H54 (cell line): ENCODE measurements at places on chromosomes 16 and 17.

GRCh38 chr17:42706732-42707131 is 24.4 kb downstream of the CNTNAP1 start:
- DNase-seq, result no peak

- DNase-seq, result no peak
Observed at GRCh38 chr17:41029633-41030245, at the start of gene KRTAP1-4. KRTAP1-4 (minus strand) TSS chr17:41030195; CDS start chr17:41030078, 117 bp downstream.

GRCh38 chr17:27984816-27985215 is 57.7 kb upstream of the NLK start:
- DNase-seq, result no peak

GRCh38 chr16:86466696-86467406 is 43.5 kb upstream of the FOXF1 start:
- no peak for DNase-seq

- no peak for DNase-seq
Observed at GRCh38 chr17:49548506-49549310, 27.0 kb upstream of the NXPH3 start.

DNA sequence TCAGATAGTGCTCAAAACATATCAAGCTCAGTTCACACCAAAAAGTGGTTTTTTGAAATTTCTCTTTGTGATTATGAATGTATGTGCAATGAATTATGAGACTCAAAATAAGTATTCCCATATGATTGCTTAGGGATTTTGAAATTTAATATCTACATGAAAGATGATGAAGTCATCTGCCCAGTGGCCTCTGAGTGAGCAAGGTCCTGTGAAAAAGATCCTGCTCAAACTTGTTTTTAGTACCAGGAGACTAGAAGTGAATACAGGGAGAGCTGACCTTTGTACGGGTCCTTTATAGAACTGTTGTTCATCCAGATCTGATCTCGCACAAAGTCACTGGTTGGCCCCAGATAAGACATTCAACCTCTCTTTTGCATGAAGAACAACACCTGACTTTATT is 151.9 kb upstream of the MAF start:
- DNase-seq, result no peak

GRCh38 chr17:37106049-37106448 is 157.3 kb downstream of the AATF start:
- no peak for DNase-seq

DNA sequence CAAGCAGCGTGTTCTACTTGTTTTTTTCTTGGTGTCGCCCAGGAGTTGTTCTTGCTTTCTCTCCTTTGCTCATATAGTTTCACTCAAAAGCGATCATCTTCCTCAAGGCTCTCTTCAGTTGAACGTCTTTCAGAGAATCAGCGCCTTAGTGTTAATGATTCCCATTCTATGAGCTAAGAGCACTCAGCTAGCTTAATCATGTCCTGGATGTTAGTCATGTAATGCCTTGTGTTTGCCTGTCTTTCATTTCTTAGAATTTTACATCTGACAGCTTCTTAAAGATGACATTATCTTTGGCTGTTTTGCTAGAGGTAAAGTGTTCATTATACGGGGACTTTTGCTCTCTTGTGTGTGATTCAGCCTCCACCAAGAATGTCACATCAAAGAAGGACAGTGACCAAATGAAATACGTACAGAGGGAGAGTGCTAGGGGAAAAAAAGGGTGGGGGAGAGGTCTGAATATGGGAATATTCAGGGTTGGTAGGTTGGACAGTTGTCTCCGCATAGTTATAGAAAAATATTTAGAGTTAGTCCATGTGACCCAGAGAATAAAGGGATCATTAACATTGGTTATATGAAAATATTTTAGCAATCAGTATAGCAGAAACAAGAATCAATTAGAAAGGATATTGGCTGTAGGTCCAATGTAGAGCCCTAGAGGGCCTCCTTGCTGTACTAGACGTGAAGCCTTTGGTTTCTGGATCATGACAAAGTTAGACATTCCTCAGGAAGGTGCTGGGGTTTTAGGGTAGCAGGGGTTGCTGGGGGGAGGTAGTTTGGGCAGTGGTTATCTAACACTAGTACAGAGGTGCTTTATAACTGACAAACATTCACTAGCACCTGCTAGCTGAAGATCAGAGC is 31.9 kb upstream of the ANKFN1 start:
- DNase-seq, result no peak

GRCh38 chr17:54347495-54347894 is 524.8 kb downstream of the KIF2B start:
- no peak for DNase-seq

GRCh38 chr17:40871316-40871715 is 4.3 kb upstream of the KRT12 start:
- DNase-seq, result no peak

DNA sequence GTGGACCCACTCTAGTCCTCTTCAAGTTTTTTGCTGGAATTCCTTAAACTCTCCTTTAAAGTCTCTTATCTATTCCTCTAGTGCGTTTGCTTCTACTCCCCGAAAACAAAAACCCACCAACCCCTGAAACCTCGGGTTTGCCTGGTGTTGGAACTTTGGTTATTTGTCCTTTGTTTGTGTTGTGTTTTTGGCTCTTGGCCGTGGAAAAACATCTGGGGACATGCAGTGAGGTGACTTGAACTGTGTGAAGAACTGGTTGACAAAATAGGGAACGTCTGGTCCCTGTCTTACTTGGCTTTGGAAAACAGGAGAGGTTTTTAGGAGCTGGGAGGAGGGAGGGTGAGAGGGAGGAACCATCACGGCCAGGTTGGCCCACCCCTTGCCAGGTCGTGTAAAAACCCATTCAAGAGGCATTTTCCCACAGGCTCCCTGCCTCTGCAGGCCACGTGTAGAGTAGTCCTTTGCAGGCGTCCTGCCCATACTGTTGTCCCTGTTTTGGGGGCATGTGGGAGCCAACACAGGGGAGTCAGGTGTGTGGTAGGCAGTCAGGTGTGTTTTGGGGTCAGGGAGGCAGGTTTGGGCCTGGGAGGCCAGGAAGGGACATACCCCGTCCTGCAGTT is 169.3 kb downstream of the RAB11FIP4 start:
- DNase-seq, result no peak

DNA sequence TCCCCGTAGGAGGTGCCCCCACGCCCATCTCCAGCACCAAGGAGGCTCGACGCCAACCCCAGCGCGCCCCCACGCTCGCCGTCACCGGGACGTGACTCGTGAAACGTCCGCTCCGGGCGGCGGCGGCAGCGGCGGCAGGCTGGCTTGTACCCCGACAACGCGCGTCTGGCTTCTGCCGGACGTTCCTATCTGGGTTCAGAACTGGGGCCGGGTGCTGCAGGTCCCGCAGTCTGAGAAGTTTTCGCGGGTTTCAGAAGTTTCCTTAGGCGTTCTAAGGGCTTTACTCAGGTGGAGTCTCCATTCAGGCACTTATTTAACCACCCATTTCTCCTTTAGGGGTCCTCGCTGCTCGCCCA is 672 bp upstream of the ALKBH5 start:
- DNase-seq, result peak; percentile 90

DNA sequence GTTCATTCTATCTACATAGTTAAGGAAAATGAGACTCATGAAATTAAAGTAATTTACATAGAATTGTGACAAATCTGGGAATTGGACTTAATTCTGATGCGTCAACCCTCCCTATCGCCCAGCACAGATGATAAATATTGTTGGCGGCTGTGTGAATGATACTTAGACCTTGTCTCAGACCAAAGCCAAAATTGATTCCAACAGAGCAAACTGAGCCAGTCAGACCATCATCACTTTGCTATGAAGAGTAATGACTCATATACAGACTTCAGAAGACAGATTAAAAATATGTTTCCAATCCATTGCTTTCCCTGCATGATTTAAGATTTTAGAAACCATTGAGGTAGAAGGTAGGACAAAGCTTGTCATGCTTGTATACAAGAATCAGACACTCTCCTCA is 1156.7 kb upstream of the CDH8 start:
- DNase-seq, result no peak

GRCh38 chr17:29682054-29682453 is 59.3 kb upstream of the CORO6 start:
- no peak for DNase-seq

GRCh38 chr17:42386777-42387657 is 1.2 kb downstream of the STAT3 start:
- DNase-seq, result no peak

DNA sequence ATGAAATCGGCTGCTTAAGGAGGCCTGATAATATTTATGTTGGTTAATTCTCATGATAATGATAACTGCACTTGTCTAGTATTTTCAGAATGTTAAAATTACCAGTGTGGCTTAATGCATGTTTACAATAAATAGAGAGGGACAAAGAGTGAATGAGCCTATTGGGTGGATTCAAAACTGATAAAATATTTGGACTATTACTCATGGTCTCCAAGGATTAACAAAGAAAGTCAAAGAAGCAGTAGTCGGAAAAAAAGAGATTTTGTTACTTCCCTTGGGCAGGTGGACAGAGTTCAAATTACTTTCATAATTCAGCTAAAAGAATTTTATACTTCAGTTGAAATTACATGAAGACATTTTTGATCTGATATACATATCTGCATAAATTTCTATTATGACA is 258.2 kb upstream of the PMFBP1 start:
- DNase-seq, result no peak

GRCh38 chr17:60102632-60103096 is 23.9 kb upstream of the HEATR6 start:
- no peak for DNase-seq

- DNase-seq, result no peak
Observed at GRCh38 chr17:49583889-49584288, 8.2 kb downstream of the NXPH3 start.

- no peak for DNase-seq
Observed at GRCh38 chr16:17339764-17340541, 130.8 kb downstream of the XYLT1 start.
